OCI-LY7 (cell line): ENCODE measurements at places on chromosomes 5 and 9. TPM values are rescaled to one million over a fixed set of nuclear protein-coding genes. Genes with fewer than 3 reads are reported as not detected.

DNA sequence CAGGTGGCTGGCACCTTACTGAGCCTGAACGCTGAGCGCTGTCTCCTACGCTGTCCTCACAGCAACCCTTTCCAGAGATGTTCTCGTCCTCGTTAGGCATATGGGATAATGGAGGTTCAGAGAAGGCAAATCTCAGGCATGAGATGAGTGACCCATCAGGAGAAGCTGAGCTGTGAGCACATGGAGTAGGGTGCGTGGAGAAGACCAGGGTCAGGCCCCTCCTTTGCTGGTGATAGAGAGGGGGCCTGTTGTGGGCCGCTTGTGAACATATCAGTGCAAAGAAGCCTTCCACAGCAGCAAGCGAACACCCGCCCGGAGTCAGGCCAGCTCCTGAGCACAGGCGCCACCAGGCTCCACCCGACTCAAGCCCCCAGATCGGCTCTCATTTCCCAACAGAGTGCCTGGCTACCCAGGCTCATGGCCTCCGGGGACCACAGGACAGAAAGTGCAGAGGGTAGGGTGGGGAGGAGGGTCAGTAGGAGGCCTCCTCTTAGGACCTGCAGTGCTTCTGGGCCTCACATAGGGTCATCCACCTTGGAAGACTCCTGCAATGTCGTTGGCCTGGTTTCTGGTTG, 15.0 kb upstream of the TIFAB start:
- no peak for DNase-seq

DNA sequence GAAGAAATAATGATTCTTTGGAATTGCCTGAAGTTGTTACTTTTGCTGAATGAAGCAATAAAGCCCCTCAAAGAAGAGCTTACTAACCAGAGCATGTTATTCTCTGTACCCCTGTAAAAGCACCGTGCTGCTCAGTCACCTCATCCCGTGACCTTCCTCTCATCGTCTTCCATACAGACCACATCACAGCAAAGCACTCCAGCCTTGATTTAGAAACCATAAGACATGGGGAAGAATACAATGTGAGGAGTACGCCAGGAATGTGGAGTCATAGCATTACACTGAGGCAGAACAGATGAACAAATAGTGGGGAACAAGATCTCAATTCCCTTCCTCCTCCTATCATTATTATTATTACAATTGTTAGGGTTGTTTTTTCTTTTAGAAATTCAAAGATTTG, 49.1 kb downstream of the ERAP1 start:
- DNase-seq: no peak

GRCh38 chr9:124369231-124369797, 45.9 kb downstream of the PSMB7 start:
- no peak for DNase-seq

DNA sequence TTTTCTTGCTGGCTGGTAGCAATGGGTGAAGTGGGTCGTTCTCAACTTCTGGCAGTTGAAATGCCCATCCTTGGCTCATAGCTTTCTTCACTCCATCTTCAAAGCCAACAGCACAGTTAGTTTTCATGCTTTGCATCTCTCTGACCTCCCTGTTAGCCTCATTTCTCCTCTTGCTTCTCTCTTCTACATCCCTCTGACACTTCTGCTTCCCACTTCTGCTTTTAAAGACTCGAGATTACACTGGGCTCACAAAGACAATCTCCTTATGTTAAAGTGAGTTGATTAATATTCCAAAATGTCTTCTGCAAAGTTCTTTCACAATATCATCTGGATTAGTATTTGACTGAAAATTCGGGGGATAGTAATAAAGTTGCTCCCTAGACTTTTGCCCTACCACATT, 684.8 kb upstream of the CCNG1 start:
- no peak for DNase-seq

- DNase-seq: no peak
Observed at GRCh38 chr9:25584611-25585010, 93.6 kb downstream of the TUSC1 start.

Gene GPR21
- total RNA-seq: 4.1 TPM in 1 of 2 replicates, not detected in the other

Gene GPR150
- total RNA-seq: not detected in 2 replicates

Gene ZMYND19
- total RNA-seq: 62.2 and 65.8 TPM in 2 replicates

Gene TXNDC8
- not detected in 2 replicates for total RNA-seq
